ENCODE measurements at places on chromosomes 5 and 9.

DNA sequence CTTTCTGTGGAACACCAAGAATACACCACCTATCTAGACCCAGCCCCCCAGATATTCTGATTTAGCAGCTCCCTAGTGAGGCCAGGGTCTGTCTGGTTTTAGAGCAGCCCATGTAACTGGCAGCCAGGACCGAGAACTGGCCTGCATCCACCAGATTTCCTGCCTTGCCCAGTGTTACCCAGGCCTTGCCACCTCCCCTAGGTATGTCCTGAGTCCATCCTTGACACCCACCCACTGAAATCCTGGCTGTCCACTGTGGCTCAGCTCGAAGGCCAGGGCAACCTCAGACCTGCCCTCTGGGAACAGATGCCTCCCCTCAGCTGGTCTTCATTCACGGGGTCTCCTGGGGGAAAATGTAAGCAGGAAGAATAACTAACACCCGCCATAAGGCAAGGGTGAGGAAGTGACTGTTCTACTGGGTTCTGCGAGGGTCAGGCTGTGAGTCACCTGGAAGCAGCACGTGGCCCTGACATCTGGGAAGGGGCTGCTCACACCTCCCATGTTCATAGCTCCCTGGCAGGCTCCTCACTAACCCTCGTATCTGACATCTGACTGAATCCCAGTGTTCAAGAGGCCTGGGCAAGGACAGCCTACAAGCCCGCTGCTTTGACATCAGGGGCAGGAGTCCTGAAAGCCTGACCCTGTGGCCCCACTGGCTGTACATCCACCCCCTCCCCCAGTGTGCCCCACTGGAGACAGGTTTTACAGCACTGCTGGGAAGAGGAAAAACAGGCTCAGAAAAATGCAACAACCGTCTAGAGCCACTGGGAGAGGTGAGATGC is 72.7 kb downstream of the SEMA4D start:
- DNase-seq = no peak

DNA sequence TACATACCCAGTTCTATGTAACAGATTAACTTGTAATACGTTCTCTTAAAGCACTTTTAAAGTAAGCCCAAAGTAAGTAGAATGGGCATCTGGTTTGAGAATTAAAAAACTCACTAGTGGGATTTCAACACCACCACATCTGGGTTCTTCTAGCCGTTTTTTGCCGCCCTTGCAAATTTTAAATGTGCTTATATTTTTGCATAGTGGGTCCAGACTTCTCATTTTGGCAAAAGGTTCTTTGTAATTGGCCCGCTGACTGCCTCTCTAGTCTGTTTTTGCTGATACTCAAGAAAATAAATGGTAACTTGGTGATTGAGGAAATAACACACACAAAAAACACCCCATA is 582 bp upstream of the FBXO4 start:
- no peak for DNase-seq

DNA sequence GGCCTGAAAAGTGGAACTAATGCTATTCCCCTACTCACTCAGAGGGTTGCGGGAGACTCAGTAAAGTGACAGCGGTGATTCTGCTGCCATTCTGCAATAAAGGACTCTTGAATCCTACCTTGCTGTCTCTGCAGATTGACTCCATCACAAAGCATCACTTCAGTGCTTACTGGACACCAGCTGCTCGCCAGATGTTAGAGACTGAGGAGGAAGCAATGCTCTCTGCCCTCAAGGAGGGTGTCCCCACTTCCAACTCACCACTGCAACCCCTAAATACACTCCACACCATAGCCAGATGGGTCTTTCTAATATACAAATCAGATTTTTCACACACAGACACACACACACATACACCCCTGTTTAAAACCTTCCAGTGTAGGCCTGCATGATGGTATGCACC is 21.4 kb downstream of the TTLL11 start:
- no peak for DNase-seq

DNA sequence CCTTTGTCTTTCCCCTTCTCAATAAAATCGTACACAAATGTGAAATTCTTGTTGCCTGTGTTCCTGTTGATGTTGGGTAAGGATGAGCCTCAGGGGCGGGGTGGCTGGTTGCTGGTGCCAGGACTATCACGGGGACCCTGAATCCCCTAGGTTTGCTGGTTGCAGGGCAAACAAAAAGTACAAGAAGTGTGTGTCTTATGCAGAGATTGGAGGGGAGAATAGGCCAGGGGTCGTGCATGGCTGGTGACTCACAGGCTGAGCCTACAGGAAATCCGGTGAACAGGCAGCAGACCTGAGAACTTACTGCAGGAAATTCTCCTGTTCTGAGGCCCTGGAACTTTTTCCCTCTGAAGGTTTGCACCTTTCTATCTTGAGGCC is 5.5 kb downstream of the ANXA2R start:
- DNase-seq = no peak

- DNase-seq = no peak
These were observed 89.0 kb downstream of the ASTN2 start for GRCh38 chr9:117325831-117326230.

GRCh38 chr9:94065535-94065961 is 18.7 kb upstream of the PTPDC1 start:
- DNase-seq = peak; percentile 46

DNA sequence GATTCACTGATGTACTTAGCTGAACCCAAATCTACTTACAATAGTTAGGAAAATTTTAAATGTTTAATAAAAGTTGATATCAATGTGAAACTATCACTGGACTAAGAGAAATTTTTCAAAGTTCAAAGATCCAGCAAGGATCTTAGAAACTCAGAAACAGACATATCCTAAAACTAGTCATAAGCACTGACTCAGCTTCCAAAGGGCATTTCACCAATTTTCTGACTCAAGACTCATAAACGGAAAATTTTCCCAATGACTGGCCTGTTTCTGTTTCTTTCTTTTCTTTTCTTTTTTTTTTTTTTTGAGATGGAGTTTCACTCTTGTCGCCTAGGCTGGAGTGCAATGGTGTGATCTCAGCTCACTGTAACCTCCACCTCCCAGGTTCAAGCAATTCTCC is 66.6 kb downstream of the CDC14B start:
- peak; percentile 7 for DNase-seq

DNA sequence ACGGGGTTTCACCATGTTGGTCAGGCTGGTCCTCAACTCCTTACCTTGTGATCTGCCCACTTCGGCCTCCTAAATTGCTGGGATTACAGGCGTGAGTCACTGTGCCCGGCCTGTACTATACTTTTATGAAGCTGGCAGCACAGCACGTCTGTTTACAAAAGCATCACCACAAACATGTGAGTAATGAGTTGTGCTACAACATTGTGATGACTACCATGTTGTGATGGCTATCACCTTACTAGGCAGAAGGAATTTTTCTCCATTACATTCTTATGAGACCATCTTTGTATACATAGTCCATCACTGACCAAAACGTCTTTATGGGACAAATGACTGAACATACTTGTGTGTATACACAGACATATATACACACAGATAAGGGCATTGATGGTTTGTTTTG is 1019.0 kb downstream of the CDH18 start:
- DNase-seq = peak; percentile 27

DNA sequence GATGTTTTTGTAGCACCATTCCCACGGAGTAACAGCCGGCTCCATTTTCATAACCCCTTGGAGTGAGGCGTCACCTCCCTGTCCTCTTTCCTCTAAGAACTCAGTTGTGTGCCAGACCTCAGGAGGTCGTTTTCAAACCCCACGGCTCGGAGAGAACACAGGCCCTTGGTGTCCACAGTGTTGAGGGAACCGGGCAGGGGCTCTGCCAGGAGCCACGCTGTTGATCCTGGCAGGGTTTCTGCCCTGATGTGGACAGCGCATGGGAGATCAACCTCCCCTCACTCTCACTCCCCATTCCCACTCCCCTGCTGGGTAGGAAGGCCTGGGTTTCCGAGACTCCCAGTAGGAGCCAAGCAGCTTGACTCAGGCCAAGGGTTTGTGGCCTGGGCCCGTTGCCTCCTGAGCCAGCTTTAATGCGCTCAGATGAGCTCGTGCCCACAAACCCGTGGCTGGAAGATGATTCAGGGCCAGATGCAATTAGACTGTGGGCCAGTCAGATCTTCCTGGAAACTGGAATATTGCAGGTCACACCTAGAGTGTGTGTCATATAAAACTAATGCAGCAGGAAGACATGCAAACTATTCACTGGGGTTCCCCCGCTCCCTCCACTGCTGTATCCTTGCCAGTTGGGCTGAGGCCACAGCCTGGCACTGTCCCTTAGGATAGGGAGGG is 133.4 kb downstream of the SLC12A2 start:
- DNase-seq = peak; percentile 48

DNA sequence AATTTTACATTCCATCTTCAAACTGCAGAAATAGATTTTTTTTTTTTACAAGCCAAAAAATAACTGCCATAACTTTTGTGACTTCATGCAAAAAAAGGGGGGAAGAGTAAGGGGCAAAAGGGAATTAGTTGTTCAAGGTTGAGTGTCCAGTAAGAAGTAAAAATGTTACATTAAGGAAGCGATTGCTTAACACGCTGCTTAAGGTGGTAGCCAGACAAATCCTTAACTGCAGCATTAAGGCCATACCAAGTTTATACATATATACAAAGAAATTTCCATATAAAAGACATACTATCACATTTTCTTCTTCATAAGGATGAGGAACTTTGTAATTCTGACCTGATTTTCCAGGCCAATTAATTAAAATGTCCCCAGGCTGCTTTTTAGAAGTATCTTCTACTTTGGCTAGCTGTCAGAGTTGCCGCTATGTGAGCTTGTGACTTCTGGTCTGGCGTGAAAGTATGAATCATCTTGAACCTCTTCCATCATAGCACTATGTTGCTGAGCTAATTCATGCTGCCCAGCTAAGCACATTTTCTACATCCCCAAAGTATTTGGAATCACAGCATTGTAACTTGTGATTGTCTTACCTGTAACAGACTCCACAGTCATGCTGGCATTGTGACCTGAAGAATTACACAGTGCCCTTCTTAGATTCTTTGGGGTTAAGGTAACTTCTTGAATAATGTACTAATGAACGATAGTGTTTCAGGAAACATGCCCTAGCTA is 40.0 kb downstream of the G3BP1 start:
- no peak for DNase-seq

- no peak for DNase-seq
These were observed 86.7 kb downstream of the AUH start for GRCh38 chr9:91274949-91275492.

DNA sequence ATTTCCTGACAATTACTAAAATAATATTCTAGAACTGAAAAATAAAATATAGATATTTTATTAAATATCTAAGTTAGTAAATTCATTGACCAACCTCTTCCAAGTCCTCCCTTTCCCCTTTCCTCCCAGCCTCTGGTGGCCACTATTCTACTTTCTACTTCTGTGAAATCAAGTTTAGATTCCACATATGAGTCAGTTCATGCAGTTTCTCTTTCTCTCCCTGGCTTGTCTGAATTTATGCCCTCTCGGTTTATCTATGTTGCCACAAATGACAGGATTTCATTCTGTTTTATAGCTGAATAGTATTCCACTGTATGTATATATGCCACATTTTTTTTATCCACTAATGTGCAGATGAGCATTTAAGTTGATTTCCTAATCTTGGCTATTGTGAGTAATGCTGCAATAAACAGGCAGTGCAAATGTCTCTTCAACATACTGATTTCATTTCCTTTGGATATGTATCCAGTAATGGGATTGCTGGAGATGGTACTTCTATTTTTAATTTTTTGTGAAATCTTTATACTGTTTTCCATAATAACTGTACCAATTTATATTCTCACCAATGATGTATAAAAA is 52.3 kb downstream of the WDR36 start:
- no peak for DNase-seq

- DNase-seq = peak; percentile 68
These were observed 40.4 kb downstream of the ACTBL2 start for GRCh38 chr5:57442080-57442839.

DNA sequence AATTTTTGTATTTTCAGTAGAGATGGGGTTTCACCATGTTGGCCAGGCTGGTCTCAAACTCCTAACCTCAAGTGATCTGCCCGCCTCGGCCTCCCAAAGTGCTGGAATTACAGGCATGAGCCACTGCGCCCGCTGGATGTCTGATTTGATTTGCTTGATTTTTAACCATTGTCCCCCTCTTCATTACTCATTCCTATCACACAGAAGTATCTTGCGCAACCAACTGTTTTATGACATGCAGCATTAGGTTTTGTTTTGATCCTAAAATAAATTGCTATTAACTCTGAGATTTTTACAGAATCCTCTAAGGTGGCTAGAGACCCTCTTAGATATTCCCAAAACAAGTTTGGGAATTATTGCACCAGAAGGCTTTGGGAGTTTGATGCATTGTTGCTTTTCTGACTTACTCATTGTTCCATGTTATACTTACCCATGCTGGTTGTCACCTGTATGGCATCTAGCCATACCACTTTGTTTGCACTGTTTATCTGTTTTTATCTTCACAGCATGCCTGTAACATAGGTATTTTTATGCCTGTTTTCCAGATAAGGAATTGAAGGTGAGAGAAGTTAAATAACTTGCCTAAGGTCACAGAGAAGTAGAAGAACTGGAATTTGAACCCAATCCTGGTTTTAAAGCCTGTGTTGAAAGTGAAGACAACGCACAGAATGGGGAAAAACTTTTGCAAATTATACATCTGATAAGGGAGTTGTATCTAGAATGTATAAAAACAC is 35.9 kb upstream of the PWWP2A start:
- no peak for DNase-seq

- DNase-seq = no peak
These were observed 92.8 kb upstream of the CCDC112 start for GRCh38 chr5:115389034-115389798.

DNA sequence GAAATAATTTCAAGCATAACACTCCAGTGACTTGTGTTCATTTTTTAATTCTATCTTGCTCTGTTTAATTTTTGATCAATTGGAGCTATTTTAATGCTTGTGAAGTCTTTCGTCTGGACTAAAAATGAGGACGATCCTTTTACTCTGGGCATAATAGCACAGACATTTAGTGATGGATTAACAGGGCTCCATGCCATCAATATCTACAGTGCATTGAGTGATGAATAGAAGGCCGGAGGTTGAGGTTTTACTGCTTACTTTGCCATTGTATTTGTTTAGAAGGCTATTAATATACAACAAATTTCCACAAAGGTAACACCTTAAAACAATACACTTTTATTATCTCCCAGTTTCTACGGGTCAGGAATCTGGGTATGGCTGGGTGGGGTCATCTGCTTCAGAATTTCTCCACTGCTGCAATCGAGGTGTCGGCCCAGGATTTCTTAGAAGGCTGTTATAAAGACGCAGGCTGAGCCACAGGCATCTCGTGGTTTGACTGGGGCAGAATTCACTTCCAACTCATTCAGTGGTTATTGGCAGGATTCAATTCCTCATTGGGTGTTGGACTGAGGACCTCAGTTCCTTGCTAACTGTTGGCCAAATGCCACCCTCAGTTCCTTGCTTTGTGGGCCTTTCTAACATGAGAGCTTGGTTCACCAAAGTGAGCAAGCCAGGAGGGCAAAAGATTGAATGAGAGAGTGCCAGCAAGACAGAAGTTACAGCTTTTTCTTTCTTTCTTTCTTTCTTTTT is 265.4 kb upstream of the VLDLR start:
- no peak for DNase-seq

DNA sequence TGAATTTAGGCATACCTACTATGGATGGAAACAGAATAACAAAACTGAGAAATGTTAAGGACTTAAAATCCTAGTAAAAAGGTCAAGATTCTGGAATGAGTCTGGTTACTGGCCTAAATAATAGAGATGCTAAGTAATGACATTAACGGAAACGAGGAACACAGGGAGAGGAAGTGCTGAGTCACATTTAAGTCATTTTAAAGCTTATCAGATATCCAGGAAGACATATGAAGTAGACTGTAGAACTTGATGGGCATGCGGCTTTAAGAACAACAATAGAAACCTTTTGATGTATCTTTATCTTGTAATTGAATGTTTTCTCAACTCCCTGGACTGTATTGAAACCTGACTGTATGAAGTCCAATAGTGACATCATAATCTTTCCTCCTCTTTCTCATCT is 1251.4 kb upstream of the CDH6 start:
- DNase-seq = no peak
